Thoracic aorta (tissue), 2 donors: ENCODE measurements at places on chromosomes 16 and 17. TPM values are rescaled to one million over a fixed set of nuclear protein-coding genes. Genes with fewer than 3 reads are reported as not detected.

DNA sequence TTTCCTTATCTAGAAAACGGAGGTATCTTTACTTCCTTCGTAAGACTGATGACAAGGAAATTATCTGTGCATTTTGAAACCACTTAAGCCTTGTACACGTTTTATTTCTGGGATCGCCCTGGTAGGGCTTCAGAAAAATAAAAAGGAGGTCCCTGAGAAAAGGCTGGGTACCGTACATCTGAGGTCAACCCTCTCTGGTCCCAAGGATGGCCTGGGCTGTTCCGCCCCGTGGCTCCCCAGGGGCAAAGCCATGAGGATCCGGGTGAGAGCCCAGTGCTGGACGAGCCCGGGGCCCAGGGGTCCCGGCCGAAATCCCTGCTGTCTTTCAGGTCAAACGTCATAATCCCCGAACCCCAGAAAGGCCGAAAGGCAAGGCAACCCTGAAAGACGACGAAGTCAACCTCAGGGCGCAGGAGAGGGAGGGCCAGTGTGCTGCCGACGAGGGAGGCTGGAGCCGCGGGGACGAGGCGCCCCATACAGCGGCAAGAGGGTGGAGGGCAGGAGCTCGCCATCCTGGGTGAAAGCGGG is 656 bp upstream of the FUS start:
- no peak for DNase-seq

DNA sequence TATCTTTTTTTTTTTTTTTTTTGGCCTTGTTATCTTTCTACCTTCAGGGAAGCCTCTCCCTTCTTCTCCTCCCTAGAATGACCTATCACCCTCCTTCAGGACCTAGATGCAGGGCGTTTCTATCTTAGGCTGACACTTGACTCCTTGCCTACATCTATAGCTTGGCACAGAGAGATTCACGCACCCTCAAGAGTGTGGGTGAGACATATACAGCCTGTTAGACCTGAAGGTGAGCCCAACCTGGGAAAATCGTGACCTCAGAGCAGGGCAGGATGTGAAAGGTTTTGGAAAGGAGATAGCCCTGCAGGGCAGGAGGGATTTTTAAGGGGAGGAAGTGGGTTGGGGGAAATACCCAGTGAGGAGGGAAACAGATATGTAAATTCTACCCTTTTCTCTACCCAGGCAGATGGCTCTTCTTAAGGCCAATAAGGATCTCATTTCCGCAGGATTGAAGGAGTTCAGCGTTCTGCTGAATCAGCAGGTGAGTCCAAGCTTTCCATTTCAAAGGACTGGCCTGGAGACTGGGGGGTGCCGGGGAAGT is at the start of gene AHSP:
TSS of gene AHSP (plus strand) at position 167 of the 541 bp plus-strand sequence. CDS start at position 407, 240 bp downstream.
- DNase-seq, result no peak

CNTNAP4 gene
- total RNA-seq, result not detected

DNA sequence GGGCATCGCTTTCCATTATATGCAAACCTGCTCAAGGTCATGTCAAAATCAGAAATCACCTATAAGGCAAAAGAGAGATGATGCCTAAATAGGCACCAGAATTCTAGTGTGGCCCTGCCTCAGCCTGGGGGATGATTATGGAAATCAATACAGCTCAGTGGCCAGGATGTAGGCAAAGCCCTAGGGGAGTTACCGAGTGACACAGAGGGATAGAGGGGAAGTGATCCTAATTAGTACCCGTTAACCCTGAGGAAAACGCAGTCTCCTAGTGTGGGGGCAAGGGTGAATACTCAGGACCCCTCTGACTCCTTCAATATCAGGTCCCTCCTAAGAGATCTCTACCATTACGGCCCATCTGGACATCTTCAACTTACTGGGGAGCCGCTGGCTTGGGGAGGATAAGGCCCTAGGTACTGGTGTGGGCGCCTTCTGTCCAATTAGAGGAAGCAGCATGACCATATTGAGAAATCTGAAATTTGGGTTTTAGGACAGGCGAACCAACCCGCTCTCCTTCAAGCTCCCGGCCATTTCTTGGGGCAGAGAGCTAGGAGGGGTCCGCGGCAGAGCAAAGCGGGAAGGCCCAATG is 725 bp downstream of the NT5C3B start:
- DNase-seq, result no peak

GRCh38 chr16:78177218-78177617 is 77.8 kb downstream of the WWOX start:
- no peak for DNase-seq

DNA sequence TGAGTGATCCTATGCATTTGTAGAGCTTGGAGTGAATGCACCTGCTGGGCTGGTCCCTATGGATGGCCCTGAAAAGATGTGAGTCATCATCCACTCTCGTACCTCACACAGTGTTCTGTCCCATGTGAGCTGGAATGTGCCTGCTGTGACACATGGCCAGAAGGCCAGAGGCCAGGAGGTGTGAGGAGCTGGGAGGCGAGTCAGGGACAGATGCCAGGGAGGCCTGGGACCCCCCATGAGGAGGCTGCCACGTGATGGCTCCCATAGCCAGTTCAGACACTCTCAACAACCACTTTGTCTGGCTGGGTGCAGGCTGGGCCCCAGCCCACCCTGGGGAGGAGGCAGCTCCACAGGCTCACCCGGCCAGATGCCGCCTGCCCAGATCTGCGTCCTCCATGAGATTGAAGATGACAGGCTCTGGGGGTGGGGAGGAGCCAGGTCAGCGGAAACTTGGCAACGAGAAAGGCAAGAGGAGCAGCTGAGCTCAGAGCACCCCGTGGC is 168.8 kb downstream of the C16orf78 start:
- no peak for DNase-seq

GRCh38 chr16:89289428-89290395 is 72.2 kb downstream of the ZNF778 start:
- no peak for DNase-seq

GRCh38 chr17:22717211-22717610 is 1024.9 kb downstream of the KCNJ18 start:
- DNase-seq, result no peak

DNA sequence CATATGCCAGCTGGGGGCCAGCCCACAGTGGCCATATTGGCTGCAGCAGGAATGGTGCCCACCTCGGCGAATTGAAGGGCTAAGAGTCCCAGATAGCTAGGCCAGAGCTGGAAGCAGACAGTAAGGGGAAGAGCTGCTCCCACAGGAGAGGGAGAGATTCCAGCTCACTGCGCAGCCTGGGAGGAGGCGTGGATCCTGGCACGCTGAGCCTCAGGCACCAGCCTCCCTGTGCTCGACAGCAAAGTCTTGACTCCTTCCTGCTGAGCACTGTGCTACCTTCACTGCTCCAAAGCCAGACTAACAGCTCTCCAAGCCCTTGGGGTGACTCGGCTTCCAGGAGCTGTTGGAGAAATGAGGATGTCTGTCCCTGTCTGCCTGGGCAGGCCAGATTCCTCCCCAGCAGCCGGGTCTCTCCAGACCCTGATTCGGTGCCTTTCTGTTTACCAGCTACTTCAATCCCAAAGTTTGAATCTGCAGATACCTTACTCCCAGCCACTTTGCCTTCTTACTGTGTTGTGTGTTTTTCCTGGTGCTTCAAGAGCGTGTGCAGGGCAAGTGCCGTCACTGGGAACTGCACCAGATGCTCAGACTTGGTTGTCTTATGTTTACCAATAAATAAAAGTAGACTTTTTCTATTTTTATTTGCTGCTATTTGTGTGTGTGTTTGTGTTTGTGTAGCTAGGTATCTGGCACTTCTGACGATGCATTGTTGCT is 9.1 kb downstream of the CBX2 start:
- DNase-seq, result no peak

SCARF1 gene
- 17.6 TPM for total RNA-seq

MRPL28 gene
- 59.2 TPM for total RNA-seq

DNA sequence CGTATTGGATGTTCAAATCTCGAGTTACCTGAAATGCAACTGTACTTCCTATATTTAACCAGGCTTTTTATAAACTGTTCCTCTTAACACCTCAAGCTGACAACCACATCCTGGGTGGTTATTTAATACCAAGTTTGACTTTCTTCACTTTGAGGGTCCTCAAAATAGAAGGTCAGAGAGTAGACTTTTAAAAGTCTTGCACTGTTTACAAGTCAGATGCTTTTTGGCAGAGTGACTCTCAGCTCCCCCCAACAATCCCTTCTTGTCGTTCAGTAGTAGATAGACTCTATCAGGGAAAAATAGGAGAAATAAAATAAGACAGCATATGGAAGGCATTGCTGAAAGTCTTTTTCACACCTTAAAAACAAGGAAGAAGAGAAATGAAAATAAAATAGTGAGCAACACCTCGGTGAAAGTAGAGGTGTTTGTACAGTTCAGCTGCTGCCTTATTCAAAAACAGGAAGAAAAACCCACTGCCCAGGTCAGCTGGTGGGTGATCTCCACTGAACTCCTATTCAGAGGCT is 650.4 kb downstream of the WWOX start:
- no peak for DNase-seq

- DNase-seq, result no peak
Observed at GRCh38 chr17:39828443-39828842, 35.7 kb downstream of the IKZF3 start.

CDRT4 gene
- total RNA-seq, result 22.2 TPM

NPIPA8 gene
- not detected for total RNA-seq

C16orf46 gene
- 1.3 TPM for total RNA-seq

DNA sequence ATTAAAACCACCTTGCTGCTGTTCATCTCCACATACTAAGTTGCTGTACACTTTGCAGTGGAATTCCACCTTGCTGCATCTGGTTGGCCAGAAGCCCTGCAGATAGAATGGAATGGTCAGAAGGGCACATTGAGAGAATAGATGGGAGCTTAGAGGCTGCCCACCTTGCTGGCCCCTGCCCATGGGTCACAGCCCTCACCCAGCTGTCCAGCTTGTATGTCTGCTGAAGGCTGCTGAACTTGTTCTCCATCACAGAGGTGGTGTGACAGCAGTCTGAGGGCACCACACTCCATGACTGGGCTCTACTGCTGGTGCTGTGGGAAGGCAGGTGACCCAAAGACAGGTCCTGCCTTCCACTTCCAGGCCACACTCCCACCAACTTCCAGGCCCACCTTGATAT is 1755.4 kb downstream of the TP53TG3F start:
- DNase-seq, result no peak
